ENCODE measurements at places on chromosomes 13 and 19.

DNA sequence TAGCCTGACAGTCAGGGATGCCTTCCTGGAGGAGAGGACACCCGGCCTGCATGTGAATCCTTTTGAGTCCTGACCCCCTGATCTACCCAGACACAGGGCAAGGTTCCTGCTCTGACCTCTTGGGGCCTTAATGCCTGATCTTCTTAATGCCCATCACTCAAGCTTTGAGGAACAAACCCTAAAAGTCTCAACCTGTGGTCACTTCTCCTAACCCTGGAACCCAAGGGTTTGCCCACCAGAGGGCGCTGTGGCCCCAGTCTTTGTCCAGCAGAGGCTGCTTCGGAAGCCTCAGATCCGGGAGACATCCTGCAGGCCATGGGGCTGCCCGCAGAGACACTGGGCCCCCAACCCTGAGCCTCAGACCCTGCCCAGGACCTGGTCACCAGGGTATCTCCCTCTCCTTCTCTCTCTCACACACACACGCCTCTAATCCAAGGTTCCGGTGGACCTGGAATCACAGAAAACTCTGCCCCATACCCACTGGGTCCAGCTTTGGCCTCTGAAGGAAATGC lies 9.8 kb upstream of the DPF1 start:
- peak; percentile 89 for DNase-seq

GRCh38 chr19:36837176-36837905 lies 846 bp downstream of the ZNF790 start:
- DNase-seq, result peak; percentile 5

GRCh38 chr19:19342086-19343015 lies 21.7 kb downstream of the MAU2 start:
- peak; percentile 91 for DNase-seq

- no peak for DNase-seq
Measured at GRCh38 chr13:27461940-27462584, 11.7 kb upstream of the MTIF3 start.

DNA sequence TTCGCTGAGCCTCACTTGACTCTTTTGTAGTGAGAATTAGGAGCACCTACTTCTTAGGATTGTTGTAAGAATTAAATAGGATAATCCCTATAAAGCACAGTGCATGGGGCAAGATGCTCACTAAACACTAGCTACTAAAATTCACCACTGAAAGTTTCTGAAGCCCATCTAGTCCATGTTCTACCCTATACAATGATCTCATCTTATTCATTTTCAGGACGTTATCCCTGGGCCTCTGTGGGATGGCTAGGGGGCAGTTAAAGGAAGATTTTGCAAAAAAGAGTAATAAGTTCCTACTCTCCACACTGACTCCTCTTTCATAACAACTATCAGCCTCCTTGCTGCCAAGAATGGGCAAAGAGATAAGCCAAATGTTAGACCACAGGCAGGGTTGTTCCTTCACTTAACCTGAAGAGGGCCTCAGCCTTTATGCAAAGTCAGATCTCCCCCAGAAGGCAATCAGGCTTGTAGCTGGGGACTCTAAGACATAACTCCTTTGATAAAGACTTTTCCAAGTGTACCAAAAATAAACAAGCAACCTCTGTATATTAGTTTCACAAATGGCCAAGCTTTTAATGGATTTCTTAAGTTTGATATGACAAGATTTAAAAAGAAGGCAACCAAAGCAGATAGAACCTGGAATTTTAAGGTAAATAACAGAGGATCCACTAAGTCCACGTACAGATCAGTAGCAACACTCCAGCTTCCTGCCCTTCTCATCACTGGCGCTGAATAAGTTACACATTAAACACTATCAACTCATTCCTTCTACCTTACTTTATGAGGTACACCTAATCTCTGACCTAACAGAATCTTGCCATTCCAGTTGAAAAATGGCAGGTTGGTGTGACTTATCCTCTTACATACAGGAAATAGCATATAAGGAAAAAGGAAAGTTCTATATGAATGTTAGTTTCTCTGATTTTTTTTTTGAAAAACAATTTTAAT lies 44.4 kb downstream of the ELF1 start:
- peak; percentile 19 for DNase-seq

DNA sequence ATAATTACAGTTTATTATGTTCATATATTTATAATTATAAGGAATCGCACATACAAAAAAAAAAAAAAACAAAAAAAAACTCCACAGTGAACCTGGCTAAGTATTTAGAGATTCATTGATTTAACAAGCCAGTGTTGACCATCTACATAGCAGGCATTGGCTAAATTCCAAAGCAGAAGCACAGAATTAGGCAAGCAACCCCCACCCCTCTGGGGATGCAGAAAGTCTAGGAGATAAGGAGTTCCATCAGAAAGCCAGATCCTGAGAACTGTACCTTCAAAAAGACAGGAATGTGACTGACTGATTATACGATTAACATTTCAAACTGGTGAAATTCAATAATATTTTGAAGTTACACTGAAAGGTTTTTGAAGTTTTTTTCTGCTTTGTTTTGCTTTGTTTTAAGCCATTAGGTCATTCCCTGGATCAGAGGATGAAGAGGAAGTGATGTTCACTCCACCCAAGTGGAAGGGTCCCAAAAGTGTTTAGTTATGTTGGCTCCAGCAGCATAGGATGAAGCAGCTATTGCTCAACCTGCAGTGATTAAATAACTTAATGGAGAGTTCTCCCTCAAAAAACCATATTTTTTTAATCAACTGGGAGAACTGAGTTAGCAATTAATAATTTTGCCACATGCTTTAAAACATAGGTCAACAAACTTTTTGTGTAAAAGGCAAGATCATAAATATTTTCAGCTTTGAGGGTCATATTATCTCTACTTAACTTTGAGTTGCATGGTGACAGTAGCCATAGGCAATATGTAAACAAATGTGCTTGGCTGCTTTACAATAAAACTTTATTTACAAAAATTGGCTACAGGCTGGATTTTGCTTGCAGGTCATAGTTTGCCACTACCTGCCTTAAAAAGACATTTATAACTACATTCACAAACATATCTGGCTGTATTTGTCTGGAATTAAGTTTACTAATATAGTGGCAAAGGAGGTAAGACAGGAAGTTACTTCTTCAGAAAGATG lies 49.6 kb downstream of the DOCK9 start:
- no peak for DNase-seq

DNA sequence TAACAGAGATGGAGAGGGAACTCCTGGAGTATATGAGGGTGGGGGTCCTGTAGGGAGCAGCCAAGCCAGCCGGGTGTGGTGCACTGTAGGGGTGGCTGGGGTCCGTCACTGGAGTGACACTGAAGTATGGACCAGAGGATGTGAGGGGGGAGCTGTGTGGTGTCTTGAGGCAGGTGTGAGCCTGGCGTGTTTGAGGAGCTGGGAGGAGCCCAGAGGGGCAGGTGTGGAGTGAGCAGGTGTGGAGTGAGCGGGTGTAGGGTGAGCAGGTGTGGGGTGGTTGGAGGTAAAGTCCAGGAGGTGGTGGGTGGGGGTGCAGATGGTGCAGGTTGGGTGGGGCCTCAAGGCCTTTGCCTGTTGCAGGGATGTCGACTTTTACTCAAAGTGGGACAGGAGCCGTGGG lies 5.9 kb downstream of the B3GNT8 start:
- DNase-seq, result no peak

DNA sequence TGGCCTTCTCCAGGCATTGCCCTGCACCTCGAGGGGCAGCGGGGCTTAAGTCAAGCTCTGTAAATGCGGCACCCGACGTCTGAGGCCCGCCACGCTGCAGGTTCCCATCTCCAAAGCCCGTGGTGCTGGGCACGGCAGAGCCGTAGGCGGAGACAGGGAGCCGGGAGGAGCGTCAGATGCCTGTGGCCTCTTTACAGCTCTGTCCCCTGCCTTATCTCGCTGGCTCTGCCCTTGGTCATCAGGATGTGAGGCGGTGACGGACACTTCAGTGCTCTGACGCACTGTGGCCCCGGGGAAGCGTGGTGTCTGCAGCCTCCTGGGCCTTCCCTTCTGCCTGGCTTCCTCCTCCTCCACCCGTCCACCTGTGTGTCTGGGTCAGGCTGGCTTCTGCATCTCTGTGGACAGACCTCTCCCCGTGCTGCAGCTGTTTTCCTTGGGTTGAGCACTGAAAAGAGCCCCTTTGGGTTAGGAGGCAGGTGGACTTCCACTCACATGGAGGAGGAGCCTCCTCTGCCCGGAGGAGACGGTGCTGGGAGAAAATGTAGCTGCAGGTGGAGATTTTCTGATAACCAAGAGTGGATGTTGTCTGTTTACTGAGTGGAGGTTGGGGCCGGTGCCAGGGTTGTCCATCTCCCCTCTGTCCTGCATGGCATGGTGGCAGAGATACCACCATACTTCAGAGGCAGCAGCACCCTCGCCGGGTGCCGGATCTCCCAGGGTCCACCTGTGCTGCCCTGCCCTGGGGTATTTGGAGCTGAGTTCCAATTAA lies 14.6 kb downstream of the MCF2L start:
- DNase-seq, result no peak

DNA sequence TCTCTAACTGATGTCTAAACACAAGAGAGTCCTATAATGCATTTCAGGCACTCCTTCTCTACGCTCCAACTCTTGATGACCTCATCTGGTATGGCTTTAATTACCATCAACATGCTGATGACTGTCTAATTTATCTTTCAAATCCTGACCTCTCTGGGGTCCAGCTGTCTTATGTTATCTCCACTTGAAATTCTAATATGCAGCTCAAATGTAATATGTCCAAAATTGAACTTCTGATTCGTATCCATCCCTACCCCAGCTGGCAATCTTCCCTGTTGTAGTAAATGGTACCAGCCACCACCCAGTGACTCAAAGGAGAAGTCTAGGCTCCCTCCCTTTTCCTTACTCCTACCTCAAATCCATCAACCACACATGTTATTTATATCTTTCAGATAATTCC lies 288.0 kb upstream of the SLC10A2 start:
- DNase-seq, result no peak

DNA sequence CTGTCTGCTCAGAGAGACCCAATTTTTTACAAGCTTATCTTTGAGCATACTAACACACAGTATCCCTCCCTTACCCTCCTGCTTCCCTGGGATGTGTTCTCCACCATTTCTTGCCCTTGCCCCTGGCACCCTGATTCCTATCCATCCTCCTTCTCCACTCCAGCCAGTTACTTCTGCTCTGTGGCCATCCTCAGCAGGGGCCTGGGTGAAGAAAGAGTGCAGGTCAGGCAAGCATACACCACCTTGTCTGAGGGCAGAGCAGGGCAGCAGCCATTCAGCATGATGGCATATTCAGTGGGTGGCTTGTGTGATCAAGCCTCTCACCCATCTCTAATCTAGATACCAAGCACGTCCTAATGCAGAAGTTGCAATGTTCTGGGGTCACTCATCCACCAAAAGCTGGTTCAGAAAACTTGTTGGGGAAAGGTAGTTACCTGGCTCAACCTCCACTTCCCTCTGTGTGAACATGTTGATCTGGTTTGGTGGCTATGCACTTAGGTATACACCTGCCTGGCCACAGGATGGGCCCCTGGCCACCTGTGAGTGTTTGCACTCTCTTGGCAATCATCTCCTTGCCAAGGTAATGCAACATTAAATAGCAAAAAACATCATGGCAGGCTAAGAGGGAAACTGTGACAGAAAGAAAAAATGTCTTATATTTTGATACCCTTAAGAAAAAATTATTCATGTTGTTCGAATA lies 900.3 kb upstream of the MIR17HG start:
- DNase-seq, result no peak

- no peak for DNase-seq
Measured at GRCh38 chr13:58476206-58476918, 844.8 kb downstream of the PCDH17 start.

GRCh38 chr13:93193682-93194081 lies 32.9 kb upstream of the GPC6 start:
- no peak for DNase-seq

GRCh38 chr19:47000373-47000772 lies 19.3 kb upstream of the NPAS1 start:
- DNase-seq, result no peak

DNA sequence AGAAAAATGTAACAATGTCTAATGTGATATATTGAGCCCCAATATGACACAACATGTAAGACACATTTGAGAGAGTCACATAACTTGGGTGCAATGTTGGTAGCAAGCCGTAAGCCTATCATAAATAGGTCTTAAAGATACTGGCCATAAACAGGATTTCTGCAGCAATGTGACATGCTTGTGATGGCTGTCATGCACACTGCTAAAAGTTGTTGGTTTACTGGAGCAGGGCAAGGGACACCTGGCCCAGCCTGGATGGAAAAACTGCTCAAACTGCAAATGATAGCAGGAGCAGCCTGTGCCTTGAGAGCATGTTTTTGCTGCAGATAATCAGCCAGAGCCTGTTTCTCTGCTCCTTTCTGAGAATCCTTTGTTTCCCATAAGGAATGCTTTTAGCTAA lies 136.7 kb upstream of the ZNF91 start:
- no peak for DNase-seq

DNA sequence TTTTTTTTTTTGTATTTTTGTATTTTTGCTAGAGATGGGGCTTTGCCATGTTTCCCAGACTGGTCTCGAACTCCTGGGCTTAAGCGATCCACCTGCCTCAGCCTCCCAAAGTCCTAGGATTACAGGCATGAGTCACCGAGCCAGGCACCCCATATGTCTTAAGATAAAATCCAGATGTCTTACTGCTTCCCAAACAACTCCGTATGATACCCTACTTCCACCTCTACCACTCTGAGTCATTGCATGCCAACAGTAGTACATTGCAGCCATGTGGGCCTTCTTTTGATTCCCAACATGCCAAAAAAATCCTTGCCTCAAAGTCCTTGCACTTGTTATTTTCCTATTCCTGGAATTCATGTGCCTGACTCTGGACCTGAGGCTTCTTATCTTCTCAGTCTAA lies 799.2 kb downstream of the GPC5 start:
- DNase-seq, result no peak

DNA sequence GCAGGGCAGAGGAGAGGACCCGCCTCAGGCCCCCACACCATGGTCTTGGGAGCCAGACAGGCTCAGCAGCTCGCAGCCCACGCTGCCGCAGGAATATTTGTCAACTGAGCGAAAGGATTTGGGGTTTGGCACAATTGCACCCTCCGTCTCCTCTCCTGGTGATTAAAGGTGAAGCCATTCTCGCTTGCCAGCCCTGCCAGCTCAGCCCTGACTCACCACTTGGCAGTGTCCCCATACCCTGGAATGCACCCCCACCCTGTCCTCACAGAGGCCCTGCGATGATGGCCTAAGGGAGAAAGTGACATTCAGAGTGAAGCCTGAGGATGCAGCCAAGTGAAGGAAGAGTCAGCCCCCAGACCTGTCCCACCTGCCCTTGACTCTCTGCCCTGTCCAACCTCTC lies 18.8 kb downstream of the CYTH2 start:
- DNase-seq, result peak; percentile 90

GRCh38 chr13:41520660-41521630 lies 63.6 kb downstream of the RGCC start:
- DNase-seq, result no peak

DNA sequence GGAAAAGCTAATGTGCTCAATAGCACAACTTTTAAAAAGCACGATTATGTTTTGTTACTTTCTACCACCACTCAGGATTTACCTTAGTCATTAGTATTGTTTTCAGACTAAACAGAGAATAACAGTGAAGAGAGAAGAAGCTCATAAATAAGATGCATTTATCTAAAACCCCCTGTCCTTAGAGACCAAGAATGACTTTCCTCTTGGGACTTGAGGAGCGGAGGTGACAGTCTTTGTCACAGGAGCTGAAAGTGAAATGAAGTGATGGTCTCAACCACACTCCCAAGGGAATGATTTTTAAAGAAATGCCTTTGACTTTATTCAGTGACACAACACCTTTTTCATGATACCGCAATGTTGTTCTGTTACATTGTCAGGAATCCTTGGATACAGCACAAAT lies 190.6 kb upstream of the NBEA start:
- no peak for DNase-seq

GRCh38 chr19:31349160-31349881 lies at the start of gene TSHZ3:
TSHZ3 (minus strand) TSS chr19:31349436; CDS start chr19:31349219, 217 bp downstream.
- DNase-seq, result peak; percentile 66
